ENCODE measurements at places on chromosomes 3 and 15.

DNA sequence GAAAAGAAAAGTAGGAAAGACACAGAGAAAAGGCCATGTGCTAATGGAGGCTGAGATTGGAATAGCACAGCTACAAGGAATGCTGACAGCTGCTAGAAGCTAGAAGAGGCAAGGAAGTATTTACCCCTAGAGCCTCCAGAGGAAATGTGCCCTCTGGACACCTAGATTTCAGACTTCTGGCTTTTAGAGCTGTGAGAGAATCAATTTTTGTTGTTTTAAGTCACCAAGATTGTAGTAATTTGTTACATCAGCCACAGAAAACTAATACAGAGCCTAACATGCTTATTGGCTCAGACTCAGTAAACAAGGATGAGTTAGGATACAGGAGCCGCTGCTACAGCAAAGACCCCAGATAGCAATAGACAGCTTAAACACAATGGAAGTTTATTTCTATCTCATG is 33.1 kb upstream of the GLCE start:
- no peak for DNase-seq

GRCh38 chr3:125212091-125212508 is 448 bp downstream of the SLC12A8 start:
- DNase-seq, result no peak

DNA sequence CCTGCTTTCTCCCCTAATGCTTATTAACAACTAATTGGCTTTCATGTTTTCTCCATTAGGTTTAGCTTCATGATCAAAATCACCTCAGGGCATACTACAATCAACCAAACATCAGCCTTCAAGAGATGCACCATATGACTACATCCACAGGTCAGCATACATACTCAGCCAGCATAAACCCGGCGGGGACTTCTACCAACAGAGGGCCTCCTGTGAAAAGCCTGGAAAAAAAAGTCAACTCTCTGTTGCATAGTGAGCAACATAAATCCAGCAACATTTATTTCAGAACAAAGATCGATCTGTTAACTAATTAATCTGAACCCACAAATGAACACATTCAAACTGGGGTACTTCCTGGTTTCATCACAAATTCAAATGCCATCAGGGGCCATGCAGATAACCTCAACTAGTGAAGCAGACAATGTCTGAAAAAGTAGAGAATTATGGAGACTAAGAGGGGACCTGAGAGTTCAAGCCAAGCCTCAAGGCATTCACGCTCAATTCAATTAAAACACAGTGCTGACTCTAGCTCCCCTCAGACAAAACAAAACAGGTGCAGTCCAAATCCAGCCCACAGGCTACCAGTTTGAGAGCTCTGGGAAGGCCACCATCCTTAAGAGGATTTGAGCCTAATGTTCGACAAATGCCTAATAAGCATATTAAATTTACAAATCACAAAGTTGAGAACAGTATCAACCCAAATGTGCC is 124.5 kb downstream of the MAGI1 start:
- DNase-seq, result no peak

DNA sequence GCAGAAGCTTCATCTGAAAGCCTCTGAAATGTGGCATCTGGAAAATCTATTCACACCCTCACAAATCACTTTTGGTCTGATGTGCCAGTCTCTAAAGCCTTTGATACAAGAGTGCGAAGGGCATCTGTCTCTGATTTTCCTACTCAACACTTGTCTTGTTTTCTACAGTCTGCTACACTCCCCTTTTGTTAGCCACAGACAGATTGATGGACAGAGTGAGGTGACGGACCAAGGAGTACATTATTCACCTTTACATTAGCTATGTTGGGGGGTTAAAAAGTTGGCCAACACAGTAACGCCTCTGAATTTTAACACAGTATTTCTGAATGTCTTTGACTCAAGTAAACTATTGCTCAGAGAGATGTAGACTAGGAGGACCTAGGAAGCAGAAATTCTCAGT is 63.1 kb downstream of the TNIK start:
- no peak for DNase-seq

DNA sequence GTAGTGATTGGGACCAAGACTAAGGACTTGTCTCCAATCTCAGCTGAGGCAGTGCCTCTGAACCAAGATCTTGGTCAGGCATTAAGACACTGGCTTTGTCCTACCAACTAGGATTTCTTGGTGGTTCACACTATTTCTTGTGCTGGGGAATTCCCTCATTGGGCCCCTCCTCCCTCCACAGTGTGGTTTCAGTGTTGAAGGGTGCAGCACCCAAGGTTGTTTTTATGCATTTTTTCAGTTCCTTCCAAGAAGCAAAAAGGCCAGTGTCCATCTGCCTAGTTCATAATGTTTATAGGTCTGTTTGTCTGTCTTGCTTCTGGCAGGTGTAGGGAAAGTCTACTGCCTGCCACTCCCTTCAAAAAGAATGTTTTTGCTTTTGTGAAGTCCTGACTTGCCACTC is 10.6 kb upstream of the ITPKA start:
- DNase-seq, result no peak

DNA sequence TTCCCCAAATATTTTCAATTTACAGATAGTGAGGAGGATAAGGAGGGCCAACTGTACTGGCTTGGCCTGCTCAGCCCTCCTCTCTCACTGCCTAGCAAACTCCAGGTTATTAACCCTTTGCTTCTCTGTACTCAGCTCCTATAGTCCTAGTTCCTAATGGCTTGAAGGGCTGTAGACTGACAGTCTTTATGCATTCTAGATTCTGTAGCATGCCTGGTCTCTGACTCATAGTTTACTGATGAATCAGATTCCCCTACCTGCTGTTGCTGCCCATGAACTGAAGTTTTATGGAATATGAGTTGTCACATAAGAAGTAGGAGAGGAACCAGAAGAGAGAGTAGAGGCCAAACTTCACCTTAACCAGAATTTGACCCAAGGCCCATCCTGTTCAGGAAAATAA is 27.1 kb upstream of the MAP3K13 start:
- no peak for DNase-seq

DNA sequence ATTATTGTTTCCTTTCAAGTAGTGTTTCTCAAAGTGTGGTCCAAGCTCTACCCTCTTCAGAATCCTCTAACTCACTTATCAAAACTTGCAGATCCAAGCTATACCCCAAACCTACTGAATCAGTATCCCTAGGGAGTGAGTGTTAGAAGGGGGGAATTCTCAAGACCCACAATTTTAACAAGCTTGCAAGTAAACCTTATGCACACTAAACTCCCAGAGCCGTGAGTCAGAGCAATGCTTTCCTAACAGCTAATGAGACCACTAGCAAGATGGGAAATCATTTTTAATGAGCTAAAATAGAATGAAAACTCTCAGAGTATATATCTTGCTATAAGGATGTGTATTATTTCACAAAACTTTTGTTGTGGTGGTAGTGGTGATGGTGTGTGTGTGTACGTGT is 41.1 kb upstream of the SRGAP3 start:
- no peak for DNase-seq

- no peak for DNase-seq
These were observed 193.2 kb upstream of the ZNF385D start for GRCh38 chr3:21944251-21944650.

GRCh38 chr3:161104561-161105551 is at the start of gene B3GALNT1:
B3GALNT1 (minus strand) TSS chr3:161105349; CDS start chr3:161086754, 18,595 bp downstream.
- DNase-seq, result peak; percentile 1

GRCh38 chr3:17747890-17748247 is 5.4 kb upstream of the TBC1D5 start:
- no peak for DNase-seq

DNA sequence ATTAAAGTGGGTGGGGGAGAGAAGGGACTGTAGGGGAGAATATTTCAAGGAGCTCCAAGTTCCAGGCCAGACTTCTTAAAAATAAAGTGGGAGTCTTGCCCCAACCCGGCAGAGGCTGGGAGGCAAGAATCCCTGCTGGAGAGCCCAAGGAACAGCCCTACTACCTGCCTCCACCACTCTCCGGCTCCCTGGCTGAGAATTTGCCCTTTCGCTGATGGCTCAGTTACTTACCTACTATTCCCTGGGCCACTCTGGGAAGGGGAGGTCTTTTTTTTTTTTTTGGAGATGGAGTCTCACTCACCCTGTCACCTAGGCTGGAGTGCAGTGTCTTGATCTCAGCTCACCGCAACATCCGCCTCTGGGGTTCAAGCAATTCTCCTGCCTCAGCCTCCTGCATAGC is 15.5 kb downstream of the MYL3 start:
- no peak for DNase-seq

DNA sequence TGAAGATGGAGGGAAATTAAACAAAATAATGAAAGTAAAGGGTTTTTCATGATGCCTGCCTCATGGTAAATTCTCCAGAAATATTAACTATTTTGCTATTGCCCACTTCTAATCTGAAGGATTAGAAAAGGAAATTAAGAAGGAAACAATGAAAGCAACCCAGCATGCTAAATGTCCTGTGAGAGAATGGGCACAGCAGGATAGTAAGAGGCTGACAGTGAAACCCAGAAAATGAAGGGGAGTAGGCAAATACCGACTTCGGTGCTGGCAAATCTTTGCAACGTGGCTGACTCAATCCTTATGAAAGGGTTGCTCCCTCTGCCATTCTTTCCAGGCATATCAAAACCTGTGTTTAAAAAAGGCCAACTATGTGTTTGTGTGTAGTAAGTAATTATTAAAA is 147.5 kb upstream of the SYNPR start:
- DNase-seq, result no peak

DNA sequence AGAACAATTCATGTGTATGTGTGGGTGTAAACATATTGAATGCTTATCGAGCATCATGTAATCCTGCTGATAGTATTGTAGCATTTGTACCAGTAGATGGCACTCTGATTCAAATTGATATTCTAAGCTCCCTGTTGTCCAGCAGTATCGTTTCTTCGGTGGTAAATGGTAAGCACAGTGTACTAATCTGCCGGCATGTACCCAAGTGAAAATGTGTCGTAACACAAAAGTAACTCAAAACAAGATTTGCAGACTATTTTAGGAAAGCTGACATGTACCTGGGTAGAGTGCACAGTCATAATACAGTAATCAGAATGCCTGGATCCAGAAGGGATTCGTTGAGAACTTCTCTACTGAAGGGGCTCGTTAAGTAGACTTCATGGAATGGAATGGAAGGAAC is 31.7 kb upstream of the MNS1 start:
- no peak for DNase-seq

DNA sequence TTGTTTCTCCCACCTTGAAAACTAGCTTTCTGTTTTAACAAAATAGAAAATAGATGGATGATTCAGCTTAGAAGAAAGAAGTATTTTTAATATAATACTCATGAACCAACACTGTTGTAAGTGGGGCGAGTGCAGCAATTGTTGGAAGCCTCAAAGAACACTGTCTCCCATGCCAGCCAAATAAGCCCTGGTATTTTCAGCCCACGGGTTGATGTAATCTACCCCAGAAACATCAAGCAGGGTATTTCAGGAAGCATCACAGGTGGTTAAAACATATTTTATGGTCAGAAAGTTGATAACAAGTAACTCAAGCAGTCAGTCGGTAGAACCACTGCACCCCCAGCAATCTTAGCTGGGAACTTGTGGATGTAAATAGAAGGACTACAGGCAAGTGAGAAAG is 115.9 kb downstream of the SV2B start:
- DNase-seq, result no peak

DNA sequence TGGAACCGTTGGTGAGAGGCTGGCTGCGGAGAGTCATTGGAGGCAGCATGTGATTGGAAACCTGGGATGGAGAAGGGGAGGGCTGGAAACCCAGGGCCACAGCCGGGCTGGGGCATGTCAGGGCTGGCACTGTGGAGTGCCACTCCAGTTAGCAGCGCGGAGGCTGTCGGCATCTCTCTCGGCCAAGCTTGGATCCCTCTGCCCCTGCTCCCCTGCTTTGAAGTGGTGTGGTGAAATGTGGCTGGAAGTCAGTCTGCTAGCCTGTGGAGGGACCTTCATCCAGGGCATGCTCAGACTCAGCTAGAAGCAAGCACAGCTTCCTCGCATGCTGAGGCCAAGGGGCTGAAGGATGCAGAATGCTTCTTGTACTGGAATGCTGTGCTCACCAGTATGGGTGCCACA is 13.5 kb downstream of the SLCO3A1 start:
- no peak for DNase-seq

- no peak for DNase-seq
These were observed 63.8 kb downstream of the SLC9A9 start for GRCh38 chr3:143784446-143784845.

DNA sequence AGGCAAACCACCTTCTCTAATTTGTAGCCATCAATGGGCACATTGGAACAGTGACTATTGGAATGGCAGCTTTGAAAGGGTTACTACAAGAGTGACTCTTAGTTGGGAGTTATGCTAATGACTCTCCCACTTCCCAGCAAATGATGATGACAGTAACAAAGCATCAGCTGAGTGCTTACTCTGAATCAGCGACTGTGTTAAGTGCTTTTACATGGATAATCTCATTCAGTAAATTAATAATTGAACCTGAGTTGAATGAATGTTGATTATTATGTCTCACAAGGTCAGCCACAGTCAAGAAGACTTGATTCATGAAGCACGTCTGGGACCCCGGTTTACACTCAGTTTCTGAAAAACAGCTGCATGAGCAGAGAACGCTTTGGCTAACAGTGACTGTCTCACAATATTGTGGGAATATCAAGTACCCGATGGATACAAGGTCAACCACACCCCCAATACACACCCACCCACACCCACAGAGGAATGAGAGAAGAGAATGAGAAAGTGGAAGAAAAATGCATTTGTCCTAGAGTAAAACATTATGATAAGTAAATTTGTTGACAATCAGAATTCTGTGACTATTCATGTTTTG is 242.0 kb upstream of the FEZF2 start:
- DNase-seq, result no peak
